Activated CD4-positive, alpha-beta T cell treated with anti-CD3 and anti-CD28 coated beads, Interleukin-2, amount 50 U/mL, for 4 hours (primary cell): ENCODE measurements at places on chromosomes 3 and 15.
A peak's percentile ranks its signal among the peaks of the same experiment; 100 is the strongest.

DNA sequence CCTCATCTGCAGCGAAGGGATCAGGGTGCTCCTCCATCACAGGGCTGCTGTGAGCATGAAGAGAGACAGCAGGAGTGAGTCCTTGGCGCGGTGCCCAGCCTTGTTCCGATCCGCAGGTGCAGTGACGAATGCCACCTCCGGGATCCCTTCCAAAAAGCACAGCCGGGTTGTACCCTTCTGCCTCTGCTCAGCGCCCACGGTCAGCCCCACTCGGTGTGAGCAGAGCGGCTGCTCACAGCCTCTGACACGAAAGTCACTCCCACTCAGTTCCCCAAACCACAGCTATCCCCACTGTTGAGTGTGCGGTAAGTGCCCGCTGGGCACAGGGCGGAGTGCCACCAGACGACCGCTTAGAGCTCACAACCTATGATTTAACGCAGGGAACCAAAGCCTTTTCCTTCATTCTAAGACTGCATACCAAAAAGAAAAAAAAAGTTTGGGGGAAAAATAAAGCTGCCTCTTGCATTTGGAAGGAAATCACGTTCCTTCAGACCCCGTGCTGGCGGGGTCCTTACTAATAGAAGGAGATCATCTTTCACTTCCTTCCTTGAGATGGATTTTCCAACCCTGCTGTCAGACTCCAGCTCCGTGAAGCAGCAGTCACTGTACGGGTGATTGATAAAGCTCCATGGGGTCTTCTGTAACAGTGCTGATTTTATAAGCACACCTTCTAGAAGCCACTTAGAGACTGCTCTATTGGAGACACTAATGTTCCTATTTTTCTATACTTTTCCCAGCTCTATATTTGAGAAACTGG lies 34.7 kb upstream of the TUBGCP5 start:
- DNase-seq: no peak

DNA sequence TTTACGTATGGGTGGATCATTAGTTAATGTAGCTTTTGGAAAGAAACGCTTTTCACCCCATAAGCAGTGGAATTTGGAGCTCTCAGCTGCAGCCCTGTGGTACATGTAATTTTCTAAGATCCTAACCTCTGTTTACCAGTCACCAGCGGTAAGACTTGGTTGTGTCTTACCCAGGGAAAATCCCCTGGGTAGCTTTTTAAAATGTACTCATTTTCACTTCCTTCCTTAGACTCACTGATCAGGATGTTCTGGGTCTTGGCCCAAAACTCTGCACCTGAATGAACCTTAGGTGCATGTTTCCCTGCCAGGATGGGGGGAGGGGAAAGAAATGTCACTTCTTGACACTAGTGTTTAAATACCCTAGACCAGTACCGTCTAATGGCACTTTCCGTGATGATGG lies 605.2 kb downstream of the MAGI1 start:
- no peak for DNase-seq

- DNase-seq: peak; percentile 12
Measured at GRCh38 chr3:24680214-24680967, 185.7 kb upstream of the THRB start.

DNA sequence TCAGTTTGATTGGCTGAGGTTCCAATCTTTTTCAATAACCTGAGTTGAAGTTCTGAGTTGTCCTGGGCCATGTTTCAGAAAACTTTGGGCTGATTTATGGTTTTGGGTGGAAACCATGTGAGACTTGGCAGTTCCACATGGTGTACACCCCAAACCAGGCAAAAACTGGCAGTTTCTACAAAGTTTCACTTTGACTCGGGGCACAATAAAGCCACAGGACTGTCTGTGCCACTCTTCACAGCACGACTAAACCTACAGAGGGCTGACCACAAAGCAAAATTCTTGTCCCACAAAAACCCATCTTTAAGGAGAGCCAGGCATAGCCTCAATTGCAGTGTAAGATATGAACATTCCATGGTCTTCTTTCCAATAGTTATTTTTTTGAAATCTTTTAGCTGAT lies 155.0 kb downstream of the DUT start:
- DNase-seq: no peak

DNA sequence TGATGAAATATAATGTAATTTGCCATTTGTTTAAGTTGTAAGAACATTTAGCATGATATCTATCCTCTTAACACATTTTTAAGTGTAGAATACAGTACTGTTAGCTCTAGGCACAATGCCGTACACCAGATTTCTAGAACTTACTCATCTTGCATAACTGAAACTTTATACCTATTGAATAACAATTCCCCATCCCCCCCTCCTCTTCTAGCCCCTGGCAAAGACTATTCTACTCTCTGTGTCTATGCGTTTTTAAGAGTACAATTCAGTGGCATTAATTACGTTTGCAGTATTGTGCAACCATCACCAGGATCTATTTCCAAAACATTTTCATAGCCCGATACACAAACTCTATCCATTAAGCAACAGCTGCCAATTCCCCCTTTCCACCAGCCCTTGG lies 261.7 kb downstream of the PLOD2 start:
- no peak for DNase-seq

DNA sequence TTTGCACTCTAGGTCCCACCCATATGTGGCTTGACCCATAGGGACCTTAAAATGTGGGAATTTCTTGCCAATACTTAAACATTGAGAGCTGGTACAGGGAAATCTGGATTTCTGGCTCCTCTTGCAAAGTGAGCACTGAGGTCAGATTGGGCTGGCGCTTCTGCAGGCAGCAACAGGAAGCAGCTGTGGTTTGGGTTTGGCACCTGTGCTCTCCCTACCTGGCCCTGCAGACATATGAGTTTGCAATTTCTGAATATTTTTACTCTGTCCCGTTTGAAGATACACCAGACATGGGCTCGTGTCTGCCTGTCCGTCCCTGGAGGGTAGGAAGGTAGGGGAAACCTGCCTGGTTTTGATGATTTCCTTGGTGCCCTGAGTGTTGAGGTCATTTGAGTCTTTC lies 74.8 kb upstream of the SEC13 start:
- no peak for DNase-seq

GRCh38 chr3:100424261-100424660 lies 22.9 kb downstream of the LNP1 start:
- DNase-seq: no peak

GRCh38 chr15:90394748-90395442 lies 6.9 kb downstream of the IQGAP1 start:
- DNase-seq: no peak

- no peak for DNase-seq
Measured at GRCh38 chr3:145760036-145760435, 400.9 kb downstream of the PLOD2 start.

DNA sequence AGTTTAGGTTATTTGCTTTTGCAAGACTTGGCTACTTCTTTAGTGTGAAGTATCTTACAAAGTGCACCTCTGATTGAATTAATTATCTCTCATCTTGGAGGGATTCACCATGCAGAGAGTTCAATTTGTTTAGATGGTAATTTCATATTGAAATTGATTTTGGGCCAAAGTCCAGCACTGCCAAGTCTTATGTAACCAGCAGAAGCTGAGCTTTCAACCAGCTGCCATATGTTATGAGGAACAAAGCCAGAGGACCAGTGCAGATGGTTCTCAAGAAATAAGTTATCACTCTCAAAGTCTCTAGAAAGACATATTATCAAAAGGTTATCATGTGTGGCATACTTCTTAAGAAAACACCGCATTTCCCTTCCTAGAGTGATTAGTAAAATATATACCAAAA lies 29.0 kb downstream of the ABHD6 start:
- no peak for DNase-seq

DNA sequence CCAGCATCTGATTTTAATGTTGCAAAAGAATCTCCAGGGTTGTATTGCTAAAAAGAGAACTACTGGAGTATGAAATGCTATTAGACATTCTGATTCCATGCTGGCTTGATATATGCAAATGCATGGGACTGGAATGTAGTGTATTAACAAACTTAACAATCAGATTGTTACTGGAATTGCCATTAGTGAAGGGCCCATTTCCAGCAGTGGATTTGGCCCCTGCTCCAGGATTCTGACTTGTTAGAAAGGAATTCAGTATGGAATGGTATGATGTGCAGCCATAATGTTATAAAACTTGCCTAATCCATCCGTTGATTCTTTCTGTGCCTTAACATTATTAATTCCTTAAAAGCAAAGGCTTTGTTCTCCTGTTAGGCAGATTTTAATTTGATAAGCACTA lies 7.9 kb downstream of the ARRDC4 start:
- DNase-seq: no peak

GRCh38 chr3:42517117-42517516 lies 14.7 kb downstream of the VIPR1 start:
- no peak for DNase-seq
